ENCODE measurements at places on chromosomes 7 and 10.

GRCh38 chr10:10663622-10664021 lies 354.1 kb upstream of the CELF2 start:
- DNase-seq, result no peak

- DNase-seq, result no peak
Observed at GRCh38 chr10:52359441-52359840, 45.4 kb downstream of the DKK1 start.

DNA sequence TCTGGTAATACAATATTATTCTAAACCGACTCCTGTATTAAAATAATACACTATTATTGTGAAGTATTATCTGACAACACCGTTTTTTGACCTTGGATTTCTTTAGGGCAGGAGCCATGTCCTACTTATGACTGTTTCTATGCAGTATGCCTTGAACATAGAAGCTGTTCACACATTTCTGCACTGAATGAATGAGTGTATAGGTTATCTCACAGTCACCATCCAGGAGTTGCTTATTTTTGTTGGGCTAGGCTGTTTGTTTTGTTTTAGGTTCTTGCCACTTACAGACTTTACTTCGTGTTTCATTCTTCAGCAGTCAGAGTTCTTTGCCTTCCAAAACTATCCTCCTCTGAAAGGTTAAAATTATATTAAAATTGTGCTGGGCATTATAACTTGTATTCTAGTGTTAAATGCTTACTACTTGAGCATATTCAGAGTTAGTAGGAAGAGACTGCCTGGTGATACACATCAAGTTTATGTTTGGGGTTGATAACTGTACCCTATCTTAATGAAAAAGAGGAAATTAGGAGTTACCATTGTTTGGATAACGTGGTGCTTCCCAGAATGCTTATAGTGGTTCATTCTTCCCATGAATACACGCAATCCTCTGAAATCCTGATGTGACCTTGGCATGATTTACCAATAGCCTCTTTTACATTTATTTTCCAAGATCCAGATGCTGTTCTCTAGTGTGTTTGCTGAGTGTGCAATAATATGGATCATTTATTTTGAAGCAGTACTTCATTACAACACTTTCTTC lies 1.7 kb downstream of the RALA start:
- no peak for DNase-seq

- peak; percentile 89 for DNase-seq
Observed at GRCh38 chr7:130356876-130357611, 12.4 kb downstream of the CPA5 start.

GRCh38 chr10:119849944-119850343 lies 22.7 kb downstream of the MCMBP start:
- no peak for DNase-seq

Data from ACHN (cell line).